ENCODE measurements at places on chromosomes 3 and 15. TPM values are rescaled to one million over a fixed set of nuclear protein-coding genes. Genes with fewer than 3 reads are reported as not detected.

DNA sequence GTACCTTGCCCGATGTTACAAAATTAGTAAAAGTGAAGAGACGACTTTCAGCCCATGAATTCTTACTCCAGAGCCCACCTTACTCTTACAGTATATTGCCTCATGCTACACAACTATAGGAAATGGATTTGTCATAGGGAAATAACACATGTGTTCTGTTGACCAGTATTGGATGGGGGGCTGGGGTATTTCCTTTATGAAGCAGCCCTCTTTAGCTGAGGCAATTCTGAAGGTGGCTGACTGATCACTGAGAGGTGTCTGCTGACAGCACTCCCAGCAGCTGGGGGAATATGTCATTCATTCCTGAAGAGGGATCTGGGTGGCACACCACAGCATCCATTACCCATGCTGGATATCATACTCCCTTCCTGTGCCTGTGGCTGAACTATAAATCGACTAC, 6.4 kb upstream of the GOLM2 start:
- H3K4me3 ChIP-seq, result no peak overlapping the region
- H3K27ac ChIP-seq, result no peak overlapping the region
- DNase-seq, result no peak
- peaks cover 2% of the 10 kb centered on the region for H3K36me3 ChIP-seq
- H3K4me1 ChIP-seq, result peaks cover 3% of the 10 kb centered on the region

- H3K4me1 ChIP-seq, result peaks cover 12% of the 10 kb centered on the region
- no peak overlapping the region for H3K27ac ChIP-seq
- no peak for DNase-seq
- no peaks in the 10 kb centered on the region for H3K36me3 ChIP-seq
- peak overlapping the region; percentile 19 for H3K4me3 ChIP-seq
Measured at GRCh38 chr15:90677807-90678790, 39.0 kb upstream of the BLM start.

DNA sequence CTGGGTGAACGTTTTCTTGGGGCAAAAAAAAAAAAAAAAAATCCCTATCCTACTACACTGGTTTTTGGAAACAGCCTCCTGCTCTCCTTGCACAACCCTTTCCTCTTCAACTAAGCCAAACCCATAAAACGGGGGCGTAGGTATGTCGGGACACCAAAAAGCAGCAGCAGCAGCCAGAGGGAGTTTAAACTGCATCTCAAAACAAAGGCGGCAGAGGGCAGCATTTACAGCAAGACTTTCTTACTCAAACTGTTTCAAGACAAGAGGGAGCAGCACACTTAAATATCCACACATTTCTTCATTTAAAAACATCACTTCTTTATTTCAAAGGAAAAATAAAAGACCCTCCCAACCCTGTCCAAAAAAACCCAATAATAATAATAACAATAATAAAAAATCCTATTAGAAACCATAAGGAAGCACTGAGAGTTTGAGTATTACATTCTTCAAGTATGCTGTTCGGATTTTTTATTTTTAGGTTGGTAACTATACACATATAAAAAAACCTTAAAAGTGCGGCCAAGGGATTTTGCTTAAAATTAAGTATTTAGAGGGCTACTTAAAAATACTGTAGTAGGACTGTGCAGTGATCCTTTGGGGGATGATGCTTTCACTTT, 43.9 kb upstream of the PLXND1 start:
- H3K4me1 ChIP-seq, result peaks cover 3% of the 10 kb centered on the region
- peak; percentile 37 for DNase-seq
- H3K27me3 ChIP-seq, result no peaks in the 10 kb centered on the region
- no peak overlapping the region for H3K4me3 ChIP-seq

GRCh38 chr3:16264174-16264707, 502 bp downstream of the DPH3 start:
- no peak for DNase-seq
- peak overlapping the region; percentile 98 for H3K27ac ChIP-seq
- H3K36me3 ChIP-seq, result no peaks in the 10 kb centered on the region
- H3K27me3 ChIP-seq, result no peaks in the 10 kb centered on the region

GRCh38 chr3:140828585-140828984, 113.1 kb upstream of the SLC25A36 start:
- H3K27ac ChIP-seq, result no peak overlapping the region
- DNase-seq, result no peak
- H3K27me3 ChIP-seq, result peaks cover 12% of the 10 kb centered on the region
- no peaks in the 10 kb centered on the region for H3K4me1 ChIP-seq

- no peaks in the 10 kb centered on the region for H3K4me1 ChIP-seq
- no peak for DNase-seq
- no peak overlapping the region for H3K4me3 ChIP-seq
- no peaks in the 10 kb centered on the region for H3K36me3 ChIP-seq
Measured at GRCh38 chr15:70923311-70924080, 30.9 kb downstream of the LRRC49 start.

Gene SLITRK3
- not detected for total RNA-seq

Gene FAM81A
- total RNA-seq, result not detected

Gene TMEM207
- not detected for total RNA-seq

Gene NMNAT3
- total RNA-seq, result 1.3 TPM

Data from T-helper 17 cell (primary cell).